Skin of body (tissue), 3 donors: ENCODE measurements at places on chromosomes 13 and 19. TPM values are rescaled to one million over a fixed set of nuclear protein-coding genes. Genes with fewer than 3 reads are reported as not detected.

The PALM3 gene
- total RNA-seq = 0.10 TPM

GRCh38 chr19:5681391-5682106, 722 bp downstream of the HSD11B1L start:
- no peak for DNase-seq

DNA sequence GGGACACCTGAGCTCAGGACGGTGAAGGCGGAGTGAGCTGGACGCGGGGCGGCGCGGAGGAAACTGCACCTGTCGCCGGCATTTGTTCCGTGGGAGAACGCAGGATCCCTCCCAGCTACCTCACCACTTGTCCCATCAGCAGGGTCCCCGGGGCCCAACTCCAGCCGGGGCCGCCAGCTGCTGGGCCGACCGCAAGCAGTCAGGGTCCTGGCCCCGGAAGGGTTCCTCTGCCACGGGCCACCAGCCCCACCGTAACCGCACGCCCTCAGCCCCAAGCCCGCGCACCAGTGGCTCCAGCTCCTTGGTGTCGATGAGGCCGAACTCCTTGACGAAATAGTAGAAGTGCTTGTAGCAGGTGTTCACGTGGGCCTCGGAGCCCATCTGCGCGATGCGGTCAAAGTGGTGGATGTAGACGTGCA, 19.6 kb downstream of the MOB3A start:
- DNase-seq = no peak

The PLK5 gene
- total RNA-seq = 0.10 TPM

GRCh38 chr19:47742634-47743033, 2.7 kb upstream of the NOP53 start:
- DNase-seq = no peak

GRCh38 chr13:110137680-110138009, 169.3 kb downstream of the COL4A1 start:
- peak; percentile 53 for DNase-seq

The CILP2 gene
- total RNA-seq = 0.49 TPM

The ZNF600 gene
- 3.6 TPM for total RNA-seq

GRCh38 chr19:34678421-34678820, 943 bp downstream of the ZNF302 start:
- DNase-seq = no peak

DNA sequence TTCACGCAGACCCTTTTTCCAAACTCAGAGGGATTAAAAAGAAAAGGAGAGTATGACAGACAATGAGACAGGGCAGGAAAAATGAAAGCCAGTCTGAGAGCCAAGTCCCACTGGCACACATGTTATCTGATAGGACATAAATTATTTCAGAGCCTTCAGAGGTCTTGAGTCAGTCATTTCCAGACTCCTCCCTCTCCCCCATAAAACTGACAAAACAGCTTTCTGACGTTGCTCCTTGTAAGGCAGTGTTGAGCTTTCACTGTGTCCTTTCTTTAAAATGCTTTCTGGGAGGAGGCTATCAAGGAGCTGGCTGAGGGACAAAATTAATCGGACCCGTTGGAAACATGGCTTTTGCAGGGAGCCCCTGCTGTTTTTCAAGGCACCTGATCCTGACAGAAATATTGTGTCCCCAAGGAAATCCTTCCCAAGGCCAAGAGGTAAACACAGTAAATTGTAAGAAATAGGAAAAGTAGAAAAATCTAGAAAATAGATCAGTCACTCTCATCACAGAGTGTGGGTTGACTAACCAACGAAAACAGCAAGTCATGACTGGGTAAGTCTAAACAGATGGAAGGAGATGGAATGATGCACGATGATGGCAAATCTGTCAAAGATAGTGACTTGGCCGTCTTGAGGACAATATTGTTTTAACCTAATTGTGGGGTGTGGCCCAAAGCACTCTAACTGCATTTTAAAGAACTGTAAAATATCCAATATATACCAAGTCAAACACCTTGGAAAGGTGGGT, 89.7 kb downstream of the DCT start:
- no peak for DNase-seq

The SYCN gene
- not detected for total RNA-seq

The C1QTNF9B gene
- 0.20 TPM for total RNA-seq

GRCh38 chr19:55300886-55301458, 17.2 kb downstream of the BRSK1 start:
- DNase-seq = no peak

- DNase-seq = no peak
These were observed 99.0 kb downstream of the MYO16 start for GRCh38 chr13:108728370-108728769.

DNA sequence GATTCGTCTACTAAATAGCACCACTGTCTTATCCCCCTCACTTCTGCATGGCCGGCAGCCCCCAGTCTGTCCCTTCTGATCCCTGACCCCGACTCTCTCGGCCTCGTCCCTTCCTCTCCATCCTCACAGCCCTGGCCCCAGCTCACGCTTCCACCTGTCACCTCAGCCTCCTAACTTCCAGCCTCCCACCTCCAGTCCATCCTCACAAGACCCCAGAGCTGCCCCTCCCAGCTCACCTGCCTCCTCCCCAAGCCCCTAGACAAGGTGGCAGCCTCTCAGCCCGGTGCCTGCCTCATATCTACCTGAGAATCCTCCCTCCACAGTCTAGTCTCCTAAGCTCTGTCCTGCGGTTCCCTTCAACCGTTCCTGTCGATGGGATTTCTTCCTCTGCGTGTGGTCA, 10.0 kb downstream of the KCNC3 start:
- no peak for DNase-seq

The ZGLP1 gene
- total RNA-seq = 1.3 TPM

DNA sequence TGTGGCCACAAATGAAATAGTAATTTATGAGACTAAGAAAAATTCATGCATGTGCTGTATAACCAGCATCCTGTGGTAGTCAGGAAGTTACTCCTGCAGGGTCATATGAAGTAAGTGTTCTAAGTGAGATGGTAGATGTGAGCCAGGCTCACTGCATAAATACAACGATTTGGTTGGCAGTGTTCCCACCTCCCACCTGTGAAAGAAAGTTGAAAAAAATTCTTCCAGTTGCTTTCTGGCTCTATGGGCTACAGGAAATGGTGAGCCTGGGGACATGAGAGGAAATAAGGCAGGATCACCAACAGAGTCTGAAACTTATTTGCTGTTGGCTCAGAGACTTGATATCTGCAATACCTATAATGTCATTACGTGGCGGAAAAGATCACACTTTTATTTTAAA, 301.7 kb upstream of the SPRY2 start:
- no peak for DNase-seq

GRCh38 chr19:47247308-47247990, 8.9 kb upstream of the CCDC9 start:
- peak; percentile 69 for DNase-seq

The HNRNPA1L2 gene
- total RNA-seq = 5.0 TPM

The B3GNT3 gene
- 0.79 TPM for total RNA-seq

GRCh38 chr19:50510700-50511068, 307 bp downstream of the JOSD2 start:
- no peak for DNase-seq

DNA sequence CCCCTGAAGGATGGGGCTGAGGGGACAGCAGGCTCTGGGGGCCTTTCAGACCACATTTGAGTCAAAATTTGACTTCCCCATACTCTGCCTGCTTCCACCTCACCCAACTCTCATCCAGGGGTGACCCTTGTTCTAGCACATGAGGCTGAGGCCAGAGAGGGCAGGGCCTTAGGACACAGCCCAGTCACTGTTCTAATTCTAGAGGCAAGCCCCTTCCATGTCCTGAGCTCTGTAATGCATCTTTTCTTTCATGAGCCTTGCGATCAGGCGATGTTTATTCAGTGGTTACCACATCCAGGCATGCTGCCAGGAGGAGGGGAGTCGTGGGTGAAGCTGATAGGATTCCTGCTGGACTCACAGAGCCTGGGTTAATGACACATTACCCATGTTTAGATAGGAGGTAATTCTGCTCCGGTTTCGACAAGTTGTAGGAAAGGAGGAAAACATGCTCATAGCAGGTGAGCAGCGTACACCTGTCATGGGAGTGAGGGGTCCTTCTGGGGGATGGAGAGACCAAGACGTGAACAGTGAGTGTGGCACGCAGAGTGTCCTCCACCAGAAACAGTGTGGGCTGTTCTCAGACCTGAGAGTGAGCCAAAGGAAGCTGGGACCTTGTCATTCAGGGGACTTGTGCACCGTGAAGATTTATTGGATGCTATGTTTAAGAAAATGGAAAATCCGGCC, 9.3 kb downstream of the RPS9 start:
- DNase-seq = peak; percentile 20

DNA sequence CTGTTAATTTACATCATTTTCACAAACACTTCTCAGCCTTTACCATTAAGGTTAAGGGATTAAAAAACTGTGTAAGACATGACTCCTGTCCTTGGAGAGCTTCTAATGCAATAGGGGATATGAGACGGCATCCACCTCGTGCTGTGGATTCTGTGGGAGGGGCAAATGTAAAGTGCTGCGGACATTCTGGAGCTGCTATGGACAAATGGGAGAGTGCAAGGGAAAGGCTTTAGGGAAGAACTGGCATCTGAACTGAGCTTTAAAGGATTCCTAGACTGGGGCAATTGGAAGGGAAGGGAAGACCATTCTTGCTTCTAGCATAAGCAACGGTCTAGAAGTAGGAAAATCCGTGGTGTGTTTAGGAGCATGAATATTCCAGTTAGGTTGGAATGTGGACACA, 31.4 kb downstream of the CDADC1 start:
- no peak for DNase-seq

- DNase-seq = no peak
These were observed 46.6 kb downstream of the CRTC1 start for GRCh38 chr19:18729933-18730530.

- no peak for DNase-seq
These were observed 42.5 kb downstream of the RAB20 start for GRCh38 chr13:110519046-110519445.

- DNase-seq = peak; percentile 34
These were observed 6.3 kb downstream of the PGLYRP1 start for GRCh38 chr19:46016426-46017094.

DNA sequence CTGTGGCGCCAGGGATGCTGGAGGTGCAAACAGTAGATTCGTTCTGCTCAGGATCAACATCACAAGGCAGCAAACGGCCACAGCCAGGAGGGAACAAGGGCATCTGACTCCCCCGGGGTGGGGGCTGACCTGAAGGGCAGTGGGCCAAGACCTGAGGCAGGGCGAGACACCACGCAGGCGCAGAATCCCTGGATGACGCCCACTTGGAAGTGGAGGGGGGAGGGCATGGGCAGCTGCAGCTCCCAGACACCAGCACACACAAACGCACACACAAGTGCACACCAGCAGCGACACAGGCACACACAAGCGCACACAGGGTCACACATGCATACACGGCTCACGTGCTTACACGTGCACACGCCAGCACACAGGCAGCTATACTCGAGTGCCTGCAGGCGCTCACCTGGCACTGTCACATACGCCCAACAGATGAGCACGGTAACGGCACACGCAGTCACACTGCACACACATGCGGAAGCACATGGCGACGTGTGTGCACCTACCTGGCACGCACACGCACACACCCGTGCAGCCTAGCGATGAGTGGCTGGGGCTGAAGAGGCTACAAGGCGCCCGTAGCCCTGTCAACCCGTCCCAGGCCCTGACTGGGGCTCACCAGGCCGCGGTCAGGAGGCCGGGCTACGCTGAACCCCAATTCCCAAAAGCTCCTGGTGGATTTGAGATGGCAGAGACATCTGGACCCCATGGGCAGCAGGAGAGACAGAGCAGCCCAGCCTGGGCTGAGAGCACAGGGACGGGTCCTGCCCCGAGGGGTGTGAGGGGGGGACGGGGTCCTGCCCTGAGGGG, 5.5 kb downstream of the C2CD4C start:
- DNase-seq = no peak

The POSTN gene
- total RNA-seq = 947 TPM

- no peak for DNase-seq
These were observed 57.9 kb downstream of the KCTD12 start for GRCh38 chr13:76828316-76828741.

DNA sequence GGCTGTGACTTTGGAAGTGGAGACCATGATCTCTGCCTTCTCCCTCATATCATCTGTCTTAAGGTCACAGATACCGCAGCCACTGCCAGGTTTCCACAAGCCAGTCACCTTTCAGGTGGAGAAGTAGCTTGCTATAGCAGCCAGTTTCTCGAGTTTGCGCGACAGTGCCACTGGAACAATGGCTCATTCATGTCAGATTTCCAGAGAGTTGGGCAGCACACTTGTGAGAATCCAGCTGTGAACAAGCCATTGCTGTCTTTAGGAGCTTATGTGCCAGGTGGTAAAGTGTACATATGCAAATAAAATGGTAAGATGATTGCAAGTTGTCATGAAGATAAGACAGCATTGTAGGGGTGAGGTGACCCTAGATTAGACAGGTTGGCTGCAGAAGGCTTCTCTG, 22.3 kb downstream of the GARRE1 start:
- DNase-seq = no peak

The IGSF23 gene
- not detected for total RNA-seq

- DNase-seq = peak; percentile 34
These were observed 79.4 kb downstream of the FOXO1 start for GRCh38 chr13:40586886-40587565.

The PEX11G gene
- total RNA-seq = 1.1 TPM

DNA sequence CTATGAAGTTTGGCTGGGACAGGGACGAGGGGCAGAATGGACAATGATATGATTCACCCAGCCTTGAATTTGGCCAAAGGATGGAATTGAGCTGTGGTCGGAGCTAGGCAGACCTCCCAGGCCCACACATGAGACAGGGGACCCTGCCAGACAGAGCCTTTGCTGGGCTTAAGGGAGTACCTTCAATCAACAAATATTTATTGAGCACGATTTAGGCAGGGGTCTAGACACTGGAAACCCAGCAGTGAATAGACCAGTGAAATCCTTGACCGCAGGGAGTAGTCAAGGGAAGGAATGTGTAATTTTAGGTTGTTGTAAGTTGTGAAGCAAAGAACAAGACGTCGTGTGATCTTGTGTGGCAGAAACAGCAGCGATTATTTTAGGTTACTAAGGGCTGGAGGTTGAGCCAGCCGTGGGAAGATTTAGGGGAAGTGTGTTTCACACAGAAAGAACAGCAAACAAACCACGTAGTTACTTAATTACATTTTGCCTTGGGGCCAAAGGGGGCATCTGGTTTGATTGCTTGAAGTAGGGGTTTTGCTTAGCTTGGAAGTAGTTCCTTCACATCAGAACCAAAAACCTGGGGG, 16.9 kb upstream of the AP1M2 start:
- DNase-seq = no peak

The UTP14C gene
- 18.1 TPM for total RNA-seq

- no peak for DNase-seq
These were observed 7.2 kb upstream of the SAE1 start for GRCh38 chr19:47123406-47123805.

DNA sequence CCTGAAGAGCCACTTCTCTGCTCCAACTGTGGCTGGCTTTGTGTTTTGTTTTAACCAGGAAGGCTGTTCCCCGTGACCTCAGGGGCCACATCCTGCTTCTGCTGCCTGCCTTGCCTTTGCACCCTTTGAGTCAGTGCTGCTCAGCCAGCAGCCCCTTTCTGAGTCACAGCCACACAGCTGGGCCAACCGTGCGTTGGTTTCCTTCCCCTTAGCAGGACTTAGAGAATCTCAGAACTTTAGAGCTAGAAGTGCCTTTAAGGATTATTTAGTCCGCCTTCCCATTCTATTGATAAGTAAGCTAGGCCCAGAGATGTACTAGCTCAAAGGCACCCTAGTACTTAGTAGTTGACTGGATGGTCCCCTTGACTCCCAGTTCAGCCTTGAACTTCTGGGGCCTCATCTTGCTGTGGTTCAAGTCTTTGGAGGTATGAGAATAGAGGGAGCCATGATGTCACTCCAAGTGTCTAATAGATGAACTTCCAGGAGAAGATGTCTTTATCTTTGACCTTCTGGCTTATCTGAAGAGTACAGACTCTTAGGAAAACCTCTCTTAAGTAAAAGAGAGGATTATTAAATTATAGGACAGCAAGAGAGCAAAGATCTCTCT, 8.0 kb downstream of the RGCC start:
- no peak for DNase-seq

The TPTE2 gene
- total RNA-seq = not detected

- no peak for DNase-seq
These were observed 223.5 kb upstream of the SLC10A2 start for GRCh38 chr13:103289681-103290080.
